IPS-NIHi11 (cell line): ENCODE measurements at places on chromosomes 4 and X.

DNA sequence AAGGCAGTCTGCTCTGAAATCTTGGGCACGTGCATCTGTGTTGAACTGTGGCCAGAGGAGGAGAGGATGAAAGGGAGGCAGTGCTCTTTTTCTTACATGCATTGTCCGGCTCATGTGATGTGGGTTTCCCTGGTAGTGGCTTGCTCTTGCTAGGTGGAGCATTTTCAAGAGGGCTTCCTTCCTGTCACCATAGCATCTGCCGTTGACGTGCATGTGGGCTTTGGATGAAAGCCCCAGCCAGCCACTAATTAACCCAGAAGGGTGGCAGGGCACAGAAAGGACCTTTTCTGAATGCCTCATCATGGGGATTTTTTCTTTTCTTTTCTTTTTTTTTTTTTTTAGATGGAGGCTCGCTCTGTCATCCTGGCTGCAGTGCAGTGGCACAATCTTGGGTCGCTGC lies 121.3 kb downstream of the GPR143 start:
- no peak for DNase-seq

DNA sequence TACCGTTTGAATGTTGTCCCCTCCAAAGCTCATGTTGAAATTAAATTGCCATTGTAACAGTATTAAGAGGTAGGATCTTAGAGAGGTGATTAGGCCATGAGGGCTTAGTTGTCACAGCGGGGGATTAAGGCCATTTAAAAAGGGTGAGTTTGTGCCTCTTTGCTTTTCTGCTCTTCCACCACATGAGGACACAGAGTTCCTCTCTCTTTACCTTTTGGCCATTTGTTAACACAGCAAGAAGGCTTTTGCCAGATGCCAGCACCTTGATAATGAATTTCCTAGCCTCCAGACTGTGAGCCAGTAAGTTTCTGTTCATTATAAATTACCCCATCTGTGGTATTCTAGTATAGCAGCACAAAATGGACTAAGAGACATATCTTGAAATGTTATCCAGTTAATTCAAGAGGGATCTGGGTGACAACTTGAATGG lies 7.8 kb upstream of the HERC3 start:
- DNase-seq, result no peak

DNA sequence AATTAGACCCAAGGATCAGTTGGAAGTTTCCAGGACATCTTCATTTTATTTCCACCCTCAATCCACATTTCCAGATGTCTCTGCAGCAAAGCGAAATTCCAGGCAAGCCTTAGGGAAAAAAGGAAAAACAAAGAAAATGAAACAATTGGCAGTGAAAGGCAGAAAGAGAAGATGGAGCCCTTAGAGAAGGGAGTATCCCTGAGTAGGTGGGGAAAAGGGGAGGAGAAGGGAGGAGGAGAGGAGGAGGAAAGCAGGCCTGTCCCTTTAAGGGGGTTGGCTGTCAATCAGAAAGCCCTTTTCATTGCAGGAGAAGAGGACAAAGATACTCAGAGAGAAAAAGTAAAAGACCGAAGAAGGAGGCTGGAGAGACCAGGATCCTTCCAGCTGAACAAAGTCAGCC lies at the start of gene PLP1:
Gene PLP1, plus strand, starts transcription at position 295 of the 400 bp plus-strand sequence. CDS start 156 bp downstream, outside the sequence.
- no peak for DNase-seq

DNA sequence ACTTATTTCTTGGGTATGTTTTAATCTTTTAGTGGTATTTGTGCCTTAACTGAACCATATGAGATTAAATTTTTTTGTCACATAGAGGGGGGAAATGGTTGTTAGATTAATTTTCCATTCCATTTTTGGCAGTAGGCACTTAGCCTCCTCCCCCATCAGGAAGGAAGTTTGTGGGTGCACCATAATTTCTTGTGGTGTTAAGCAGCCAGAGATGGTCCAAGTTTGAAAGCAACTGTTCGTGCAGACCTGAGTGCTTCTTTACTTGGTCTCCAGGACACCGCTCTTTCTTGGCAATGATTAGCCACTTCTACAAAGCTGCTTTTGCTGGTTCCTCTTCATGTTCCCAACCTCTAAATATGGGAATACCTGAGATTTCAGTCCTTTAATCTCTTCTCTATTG lies 92.7 kb upstream of the RPL34 start:
- no peak for DNase-seq
